ENCODE measurements at places on chromosomes 13 and 19.

- no peak for DNase-seq
Measured at GRCh38 chr19:10729411-10729810, 11.5 kb downstream of the DNM2 start.

DNA sequence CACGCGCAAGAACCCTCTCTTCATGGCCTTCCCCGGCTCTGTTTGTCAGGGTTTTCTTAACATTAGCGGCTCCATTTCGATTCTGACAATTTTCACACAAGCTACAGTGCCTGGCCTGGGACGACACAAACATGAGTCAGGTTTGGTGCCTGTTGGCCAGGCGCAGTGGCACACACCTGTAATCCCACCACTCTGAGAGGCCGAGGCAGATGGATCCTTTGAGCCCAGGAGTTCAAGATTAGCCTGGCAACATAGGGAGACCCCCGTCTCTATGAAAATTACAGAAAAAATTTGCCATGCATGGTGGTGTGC is 1.9 kb upstream of the RAB20 start:
- no peak for DNase-seq

DNA sequence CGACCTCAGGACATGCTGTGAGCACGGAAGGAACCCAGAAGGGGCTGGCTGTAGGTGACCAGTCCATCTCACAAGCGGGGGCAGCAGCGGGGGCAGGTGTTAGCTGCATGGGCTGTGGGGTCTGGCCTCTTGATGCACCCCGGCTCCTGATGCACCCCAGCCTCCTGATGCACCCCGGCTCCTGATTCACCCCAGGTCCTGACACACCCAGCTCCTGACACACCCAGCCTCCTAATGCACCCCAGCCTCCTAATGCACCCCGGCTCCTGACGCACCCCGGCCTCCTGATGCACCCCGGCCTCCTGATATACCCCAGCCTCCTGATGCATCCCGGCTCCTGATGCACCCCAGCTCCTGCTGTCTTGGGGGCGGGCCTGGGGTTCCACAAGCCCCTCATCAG is 7.4 kb downstream of the LSM7 start:
- DNase-seq, result no peak

GRCh38 chr19:49984491-49984890 is 23.5 kb upstream of the SIGLEC11 start:
- DNase-seq, result no peak

- peak; percentile 62 for DNase-seq
Measured at GRCh38 chr13:109789262-109789661, 2.9 kb upstream of the IRS2 start.

- DNase-seq, result no peak
Measured at GRCh38 chr19:15251010-15251748, 18.9 kb upstream of the EPHX3 start.

DNA sequence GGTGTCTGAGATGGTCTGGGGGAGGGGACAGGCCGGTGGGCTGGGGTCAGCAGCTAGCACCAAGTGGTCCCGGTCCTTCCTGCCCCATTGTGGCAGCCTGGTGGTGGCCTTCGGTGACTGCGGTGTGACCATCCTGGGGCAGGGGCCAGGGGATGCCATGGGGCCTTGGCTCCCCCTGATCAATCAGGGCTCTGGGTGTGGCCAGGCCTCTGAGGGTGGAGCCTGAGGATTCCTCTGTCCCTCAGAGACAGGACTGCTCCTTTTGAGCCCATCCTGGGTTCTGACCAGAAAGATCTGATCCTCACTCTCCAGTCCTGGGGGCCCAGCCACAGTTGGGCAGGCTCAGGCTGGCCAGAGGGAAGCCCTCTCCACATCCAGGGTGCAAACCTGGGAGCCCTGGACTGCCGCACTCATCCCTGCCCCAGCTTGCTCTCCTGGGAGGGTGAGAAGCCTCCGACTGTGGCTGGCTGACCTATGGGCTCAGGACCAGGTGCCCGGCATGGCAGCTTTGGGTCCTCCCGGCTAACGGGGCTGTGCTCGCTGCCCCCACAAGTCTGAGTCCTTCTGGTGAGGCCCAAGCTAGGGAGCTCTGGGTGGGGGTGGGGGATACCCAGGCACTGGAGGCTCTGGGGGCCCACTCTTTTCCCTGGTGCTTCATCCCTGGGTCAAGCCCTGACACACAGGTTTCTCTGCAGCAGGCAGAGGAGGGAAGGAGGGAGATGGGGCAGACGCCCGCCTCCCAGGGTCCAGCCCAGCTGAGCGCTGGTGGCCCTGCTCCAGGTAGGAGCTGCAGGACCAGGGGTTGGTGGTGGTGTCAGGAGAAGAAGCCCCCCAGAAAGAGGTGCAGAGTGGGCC is 59.5 kb downstream of the IER2 start:
- DNase-seq, result no peak

DNA sequence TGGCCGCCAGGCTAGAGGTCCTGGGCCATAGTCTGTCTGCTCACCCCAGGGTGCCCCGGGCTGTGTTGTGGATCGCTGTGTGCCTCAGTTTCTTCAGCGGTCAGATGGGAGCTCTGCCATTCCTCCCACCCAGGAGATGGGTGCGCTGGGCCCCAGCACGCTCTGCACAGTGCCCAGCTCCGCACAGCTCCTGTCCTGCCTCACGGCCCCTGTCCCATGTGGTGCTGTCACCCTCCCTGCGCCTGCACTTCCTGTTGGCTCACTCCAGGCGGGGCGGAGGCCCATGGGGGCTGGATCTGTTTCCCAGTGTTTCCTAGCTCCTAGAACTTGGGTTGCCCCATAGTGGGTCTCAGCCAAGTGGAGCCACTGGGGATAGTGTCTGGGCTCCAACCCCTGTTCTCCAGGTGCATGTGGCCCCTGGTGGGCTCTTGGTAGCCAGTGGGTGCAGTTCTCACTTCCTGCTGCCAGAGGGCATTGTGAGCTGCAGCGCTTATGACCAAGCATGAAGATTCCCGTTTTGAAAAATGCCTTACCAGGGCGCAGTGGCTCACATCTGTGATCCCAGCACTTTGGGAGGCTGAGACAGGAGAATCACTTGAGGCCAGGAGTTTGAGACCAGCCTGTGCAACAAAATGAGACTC is 69.8 kb downstream of the KDM4B start:
- no peak for DNase-seq

- DNase-seq, result no peak
Measured at GRCh38 chr19:455031-455705, 5.7 kb downstream of the SHC2 start.

GRCh38 chr19:44839276-44839675 is 6.8 kb upstream of the NECTIN2 start:
- no peak for DNase-seq

DNA sequence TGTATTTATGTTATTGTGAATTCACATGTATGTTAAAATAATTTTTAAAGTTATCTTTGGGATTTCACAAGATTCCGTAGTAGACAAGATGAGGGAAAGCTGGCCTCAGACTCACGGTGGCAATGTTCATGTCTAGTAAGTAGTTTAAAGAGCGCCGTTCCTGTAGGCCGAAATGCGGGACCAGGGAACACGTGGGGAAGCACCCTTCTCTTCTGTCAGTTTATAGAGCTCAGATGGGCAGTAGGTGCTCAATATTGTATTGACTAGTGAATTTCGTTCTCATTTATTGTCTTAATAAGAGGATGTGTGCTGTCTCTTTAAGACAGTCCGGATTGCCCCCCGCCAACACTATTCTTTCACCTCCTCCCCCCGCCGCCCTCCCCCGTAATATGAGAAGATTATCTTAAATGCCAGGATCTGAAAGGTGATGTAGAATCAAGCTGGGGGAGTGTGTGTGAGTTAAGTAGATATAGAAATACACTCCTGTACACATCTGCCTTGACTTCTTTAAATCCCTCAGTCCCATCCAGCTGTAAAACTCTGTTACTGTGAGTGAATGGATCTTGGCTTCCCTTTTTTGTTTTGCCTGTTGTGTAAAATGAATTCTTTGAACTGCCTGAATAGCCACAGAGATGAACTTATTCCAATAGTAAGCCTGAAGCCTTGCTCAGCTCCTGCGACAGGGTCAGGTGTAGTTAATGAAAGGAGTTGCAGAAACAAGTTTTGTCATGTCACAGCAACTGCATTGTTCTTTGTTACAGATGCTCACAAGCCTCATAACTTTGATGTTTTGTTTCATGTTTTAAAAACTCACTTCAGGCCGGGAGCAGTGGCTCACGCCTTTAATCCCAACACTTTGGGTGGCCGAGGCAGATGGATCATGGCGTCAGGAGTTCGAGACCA is 1.3 kb downstream of the LAMP1 start:
- no peak for DNase-seq

GRCh38 chr13:97307882-97308624 is 85.9 kb downstream of the MBNL2 start:
- DNase-seq, result no peak

DNA sequence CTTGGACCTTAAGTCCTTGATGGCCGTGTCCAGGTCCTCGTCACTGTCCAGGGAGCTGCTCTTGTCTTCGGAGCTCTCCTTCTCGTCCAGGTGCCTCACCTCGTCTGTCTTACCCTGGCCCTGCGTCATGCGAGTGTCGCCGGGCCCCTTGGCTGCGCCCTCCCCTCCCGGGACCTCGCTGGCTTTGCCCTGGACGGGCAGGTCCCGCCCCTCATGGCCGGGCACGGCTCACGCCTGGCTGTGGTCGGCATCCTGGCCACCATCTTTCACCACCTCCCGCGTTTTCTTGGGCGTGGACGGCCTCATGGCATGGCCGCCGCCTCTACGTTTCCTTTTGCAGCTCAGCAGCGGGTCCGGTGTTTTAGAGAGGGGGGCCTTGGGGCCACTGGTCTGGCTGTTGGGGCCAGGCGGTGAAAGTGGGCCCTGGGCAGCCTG is 14.8 kb downstream of the RB1 start:
- no peak for DNase-seq

GRCh38 chr19:43747557-43748204 is 7.1 kb downstream of the SMG9 start:
- no peak for DNase-seq

DNA sequence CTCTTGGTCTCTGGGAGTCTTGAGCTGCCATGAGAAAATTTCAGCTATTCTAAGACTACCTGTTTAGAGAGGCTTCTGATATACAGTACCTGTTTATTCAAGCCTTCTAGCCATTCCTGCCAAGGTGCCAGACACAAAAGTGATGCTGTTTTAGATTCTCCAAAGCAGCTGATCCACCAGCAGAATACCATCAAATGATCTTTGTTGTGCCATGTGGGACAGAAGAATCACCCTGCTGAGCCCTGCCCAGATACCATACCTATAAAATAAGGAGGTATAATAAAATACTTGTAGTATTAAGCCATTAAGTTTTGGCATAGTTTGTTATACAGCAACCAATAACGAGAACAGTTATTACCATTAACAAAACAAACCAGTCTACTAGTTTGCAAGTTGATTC is 14.1 kb upstream of the SOX21 start:
- DNase-seq, result no peak

DNA sequence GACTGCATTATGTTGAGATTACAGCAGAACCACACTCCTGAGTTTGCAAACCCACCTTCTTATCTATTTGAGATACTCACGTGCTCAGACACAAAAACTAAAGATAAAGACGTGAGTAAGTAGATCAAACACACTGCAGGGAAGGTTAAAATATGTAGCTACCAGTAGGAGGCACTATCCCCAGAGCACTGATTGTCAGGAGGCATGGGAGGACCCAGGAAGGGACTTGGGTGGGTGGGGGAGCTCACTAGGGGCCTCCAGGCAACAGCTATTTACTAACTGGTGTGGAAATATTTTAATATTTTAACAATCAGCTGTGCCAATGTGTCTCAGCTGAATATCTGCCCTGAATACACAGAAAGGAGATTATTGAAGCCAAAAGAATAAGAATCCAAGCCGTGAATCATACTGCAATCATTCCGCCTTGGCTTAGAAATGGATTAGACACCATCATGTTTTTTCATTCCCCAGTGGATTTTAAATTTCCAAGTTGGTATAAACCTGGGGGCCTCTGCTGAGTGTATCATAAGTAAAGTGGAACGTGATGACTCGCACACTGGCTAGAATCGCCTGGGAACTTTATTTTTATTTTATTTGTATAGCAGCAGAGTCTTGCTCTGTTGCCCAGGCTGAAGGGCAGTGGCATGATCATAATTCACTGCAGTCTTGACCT is 73.2 kb upstream of the CACNA1A start:
- DNase-seq, result no peak

DNA sequence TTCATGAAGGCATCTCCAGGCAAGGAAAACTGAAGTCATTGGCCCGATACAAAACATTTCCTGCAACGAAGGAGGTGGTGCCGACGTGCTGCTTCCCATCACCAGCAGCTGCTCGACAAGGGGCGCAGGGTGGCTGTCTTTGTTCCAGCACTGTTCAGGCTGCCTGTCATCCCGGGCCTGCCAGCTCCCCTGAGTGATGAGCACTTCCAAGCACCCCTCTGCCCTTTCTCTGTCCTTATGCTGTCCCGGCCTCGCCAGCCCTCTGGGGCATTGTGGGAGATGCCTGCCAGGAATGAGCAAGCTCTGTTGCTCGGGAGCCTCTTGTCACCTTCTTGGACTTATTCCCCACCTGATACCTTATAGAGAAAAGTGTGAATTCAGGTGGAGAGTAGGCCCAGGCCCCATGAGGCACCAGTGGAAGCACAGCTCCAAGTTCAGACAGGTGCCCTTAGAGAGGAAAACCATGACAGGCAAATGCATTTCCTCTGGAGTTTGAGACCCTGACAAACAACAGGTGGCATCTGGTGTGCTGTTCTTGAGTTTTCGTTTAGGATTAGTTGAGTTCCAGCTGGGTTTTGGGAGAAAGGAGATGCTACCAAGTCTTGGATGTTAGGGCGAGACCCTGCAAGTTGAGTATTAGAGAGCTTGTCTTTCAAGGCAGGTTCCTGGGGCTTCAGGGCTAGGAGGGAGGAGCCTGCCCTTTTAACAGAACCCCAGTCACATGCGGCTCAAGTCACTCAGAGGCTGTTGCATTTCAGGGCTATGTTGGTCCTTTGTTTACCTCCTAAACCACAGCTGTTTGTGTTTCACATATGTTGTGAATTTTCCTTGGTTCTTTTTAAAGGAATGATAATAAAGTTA is 21.4 kb downstream of the BBC3 start:
- DNase-seq, result no peak

GRCh38 chr13:26476782-26477142 is 80.7 kb upstream of the WASF3 start:
- no peak for DNase-seq

DNA sequence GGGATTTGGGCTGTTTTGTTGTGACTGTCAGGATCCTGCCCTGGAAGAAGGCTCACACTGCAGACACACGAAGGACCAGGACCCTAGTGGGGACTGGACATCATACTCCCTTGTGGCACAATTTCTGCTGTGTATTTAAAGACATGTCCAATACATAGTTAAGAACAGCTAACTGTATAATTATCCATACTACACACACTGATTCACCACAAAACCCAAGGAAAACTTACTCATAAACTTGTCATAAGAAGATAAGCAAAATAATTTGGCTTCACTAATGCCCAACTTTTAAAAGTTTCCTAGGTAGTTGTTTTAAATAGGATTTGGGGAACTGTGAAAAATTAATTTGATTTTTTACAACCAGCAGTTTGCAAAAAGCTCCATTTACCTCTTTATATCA is 46.1 kb downstream of the LATS2 start:
- no peak for DNase-seq

GRCh38 chr19:31138077-31138476 is 211.2 kb downstream of the TSHZ3 start:
- no peak for DNase-seq

GRCh38 chr19:44576843-44577565 is 36.4 kb upstream of the IGSF23 start:
- DNase-seq, result no peak

- DNase-seq, result no peak
Measured at GRCh38 chr13:23959231-23959862, 62.0 kb upstream of the C1QTNF9B start.

GRCh38 chr13:41427666-41428065 is 29.7 kb upstream of the RGCC start:
- DNase-seq, result no peak

- no peak for DNase-seq
Measured at GRCh38 chr13:98370806-98371515, 193.9 kb upstream of the RNF113B start.

- no peak for DNase-seq
Measured at GRCh38 chr13:85675151-85675907, 123.9 kb downstream of the SLITRK6 start.
